H1 (cell line): ENCODE measurements at places on chromosomes 6 and 20. TPM values are rescaled to one million over a fixed set of nuclear protein-coding genes. Genes with fewer than 3 reads are reported as not detected.

DNA sequence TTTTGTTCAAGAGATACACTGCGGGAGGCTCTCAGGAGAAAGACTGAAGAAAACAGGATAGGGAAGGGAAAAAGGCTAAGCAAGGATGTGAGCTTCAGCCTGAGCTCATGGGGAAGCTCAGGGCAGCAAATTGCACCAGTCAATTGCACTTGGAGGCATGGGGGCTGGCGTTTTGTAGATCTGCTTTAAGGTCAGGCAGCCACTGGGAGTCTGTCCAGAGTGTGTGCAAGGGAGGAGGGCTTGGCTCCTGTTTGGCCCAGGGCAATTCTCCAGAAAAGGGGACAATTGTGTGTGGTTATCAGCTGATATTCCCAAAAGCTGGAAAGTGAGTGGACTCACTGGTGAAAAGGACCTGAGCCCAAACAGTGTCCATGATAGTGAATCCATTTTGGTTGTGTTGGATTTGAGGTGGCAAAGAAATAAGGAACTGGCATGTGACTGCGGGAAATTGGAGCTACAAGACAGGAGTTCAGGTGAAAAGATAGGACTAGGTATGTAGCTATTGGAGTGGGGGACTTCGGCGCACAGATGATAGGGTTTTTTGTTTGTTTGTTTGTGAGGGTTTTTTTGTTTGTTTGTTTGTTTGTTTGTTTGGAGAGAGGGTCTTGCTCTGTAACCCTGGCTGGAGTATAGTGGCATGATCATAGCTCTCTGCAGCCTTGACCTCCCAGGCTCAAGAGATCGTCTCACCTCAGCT lies 22.3 kb upstream of the IER3 start:
- H3K27ac ChIP-seq, result no peak overlapping the region
- no peak overlapping the region for H3K4me3 ChIP-seq
- H3K36me3 ChIP-seq, result no peaks in the 10 kb centered on the region
- peaks cover 17% of the 10 kb centered on the region for H3K4me1 ChIP-seq

- no peak overlapping the region for H3K4me3 ChIP-seq
- H3K27me3 ChIP-seq, result no peaks in the 10 kb centered on the region
- H3K27ac ChIP-seq, result no peak overlapping the region
Measured at GRCh38 chr6:101069191-101069795, 188.2 kb upstream of the ASCC3 start.

DNA sequence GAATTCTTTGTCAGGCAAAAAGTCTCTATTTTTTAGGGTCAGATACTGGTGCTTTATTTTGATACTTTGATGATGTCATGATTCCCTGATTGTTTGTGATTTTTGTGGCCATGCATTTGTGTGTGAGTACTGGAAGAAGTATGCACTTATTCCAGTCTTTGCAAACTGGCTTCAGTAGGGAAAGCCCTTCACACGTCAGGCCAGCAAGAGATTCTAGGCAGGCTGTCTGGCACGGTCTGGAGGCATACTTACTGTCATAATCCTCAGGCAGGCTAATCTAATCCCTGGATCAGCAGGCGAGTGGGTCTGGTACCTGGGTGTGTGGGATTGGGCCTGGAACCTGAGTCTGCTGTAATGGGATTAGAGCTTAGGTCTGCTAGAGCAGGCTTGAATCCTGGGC lies 391.8 kb upstream of the MMS22L start:
- no peak overlapping the region for H3K4me3 ChIP-seq
- H3K36me3 ChIP-seq, result no peaks in the 10 kb centered on the region
- H3K4me1 ChIP-seq, result no peaks in the 10 kb centered on the region
- no peak overlapping the region for H3K27ac ChIP-seq
- no peak for DNase-seq
- H3K27me3 ChIP-seq, result no peaks in the 10 kb centered on the region

Gene TSPO2
- not detected in 2 replicates for total RNA-seq

Gene EPB41L2
- total RNA-seq, result 123 and 125 TPM in 2 replicates

Gene NKX2-2
- total RNA-seq, result not detected in 2 replicates

Gene RIN2
- total RNA-seq, result 0.90 and 1.3 TPM in 2 replicates
